Caudate nucleus (tissue), 63 donors: ENCODE measurements at places on chromosomes 12 and 14.

DNA sequence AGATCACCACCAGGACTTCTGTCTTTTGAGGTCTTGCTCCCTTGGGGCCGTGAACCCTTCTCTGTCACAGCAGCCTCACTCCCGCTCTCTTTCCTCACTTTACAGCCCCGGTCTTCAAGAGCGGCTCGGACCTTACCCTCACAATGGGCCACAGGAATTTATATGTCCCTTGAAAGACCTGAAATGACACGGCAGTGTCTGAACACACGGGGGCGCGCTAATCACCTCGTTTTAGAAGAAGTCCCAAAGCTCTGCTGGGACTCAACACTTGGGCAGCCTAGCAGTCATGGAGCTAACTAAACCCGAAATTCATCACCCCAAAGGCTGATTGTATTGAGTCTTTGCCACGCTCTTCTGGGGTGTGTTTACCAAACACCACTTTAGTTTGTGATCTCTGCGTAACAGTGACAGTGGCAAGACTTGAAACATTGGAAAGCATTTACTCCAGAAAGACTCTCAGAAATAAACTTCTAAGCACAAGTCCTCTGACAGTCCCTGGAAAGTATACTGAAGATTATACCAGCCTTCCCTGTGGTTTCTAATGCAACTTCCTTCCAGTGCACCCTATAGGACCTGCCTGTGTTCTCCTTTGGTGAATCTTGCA is 29.0 kb downstream of the SERPINA11 start:
- peak; percentile 22 for DNase-seq

- no peak for DNase-seq
Observed at GRCh38 chr12:90909069-90909770, 45.8 kb downstream of the CCER1 start.

GRCh38 chr14:65938738-65939137 is 526.2 kb downstream of the FUT8 start:
- no peak for DNase-seq

DNA sequence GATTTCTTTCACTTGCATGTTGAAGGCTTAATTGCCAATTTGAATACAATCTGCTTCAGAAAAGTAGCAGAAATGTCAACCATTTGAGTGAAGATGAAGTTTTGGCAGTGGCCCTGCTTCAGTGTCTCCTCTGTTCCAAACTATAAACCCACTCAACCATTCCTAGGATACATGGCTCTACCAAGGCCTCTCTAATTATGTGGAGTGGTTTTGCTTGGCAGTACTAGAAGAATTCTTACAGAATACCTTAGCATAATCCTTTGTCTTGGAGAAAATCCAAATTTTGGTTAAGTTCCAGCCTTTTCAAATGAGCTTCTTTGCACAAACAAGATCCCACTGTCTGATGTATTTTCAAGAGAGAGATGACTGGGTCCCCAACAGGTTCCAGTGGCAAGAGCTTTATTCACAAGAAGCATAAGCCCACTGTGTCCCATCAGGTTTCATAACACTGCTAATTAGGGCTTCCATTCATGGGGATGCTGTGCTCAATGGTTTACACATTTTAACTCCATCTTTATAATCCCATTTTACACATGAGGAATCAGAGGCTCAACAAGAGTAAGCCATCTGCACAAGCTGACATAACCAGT is 234.5 kb downstream of the IPO8 start:
- no peak for DNase-seq

DNA sequence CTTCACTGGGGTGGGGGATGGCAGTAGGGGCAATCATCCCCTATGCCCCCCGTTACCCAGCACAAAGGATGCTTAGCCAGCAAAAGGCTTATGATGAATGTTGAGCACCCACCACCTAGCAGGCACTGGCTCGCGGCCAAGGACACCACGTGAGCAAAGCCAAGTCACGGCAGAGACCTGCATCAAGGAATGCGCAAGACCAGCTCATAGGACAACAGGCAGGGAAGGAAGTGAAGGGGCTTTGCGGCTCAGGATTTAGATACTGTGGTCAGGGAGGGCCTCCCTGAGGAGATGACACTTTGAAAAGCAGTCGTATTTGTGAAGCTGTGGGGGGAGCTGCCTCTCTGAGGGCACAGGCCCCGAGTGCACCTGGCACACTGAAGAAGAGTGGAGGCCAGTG is 32.8 kb downstream of the SH2B3 start:
- DNase-seq = no peak

DNA sequence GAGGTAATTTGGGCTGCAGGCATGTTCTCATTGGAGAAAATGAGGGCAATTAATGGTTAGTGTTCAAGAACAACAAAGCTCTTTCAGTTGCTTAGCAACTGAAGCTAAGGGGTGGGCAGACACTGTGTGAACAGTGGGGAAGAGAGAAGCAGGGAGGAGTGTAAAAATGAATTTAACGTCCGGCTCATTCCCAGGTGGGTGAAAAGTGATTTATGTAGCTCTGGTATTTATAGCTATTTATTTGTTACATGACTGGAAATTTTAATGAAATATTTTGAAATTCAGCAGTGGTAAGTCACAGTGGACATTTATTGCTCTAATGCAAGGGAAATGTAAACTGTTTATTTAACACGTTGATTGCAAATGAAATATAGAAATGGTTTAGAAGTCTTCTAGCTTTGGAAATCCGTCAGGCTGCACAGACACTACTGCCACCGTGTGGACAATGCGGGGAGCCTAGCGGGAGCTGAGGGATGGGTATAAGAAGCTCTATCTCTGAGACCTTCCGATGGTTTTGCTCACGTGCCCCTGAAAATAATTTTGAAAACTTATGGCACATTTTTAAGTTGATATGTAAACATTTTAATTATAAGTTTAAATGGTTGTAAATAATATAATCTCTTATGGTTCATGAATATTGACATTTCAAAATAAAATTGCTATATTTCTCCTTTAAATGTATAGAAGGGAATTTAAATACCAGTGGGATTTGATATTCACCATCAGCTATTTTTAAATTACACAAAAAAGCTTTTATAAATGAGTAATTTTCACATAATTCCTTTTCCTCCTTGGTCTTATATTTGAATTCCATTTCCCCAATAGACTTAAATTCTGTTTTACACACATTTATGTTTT is 54.4 kb downstream of the E2F7 start:
- DNase-seq = peak; percentile 79

DNA sequence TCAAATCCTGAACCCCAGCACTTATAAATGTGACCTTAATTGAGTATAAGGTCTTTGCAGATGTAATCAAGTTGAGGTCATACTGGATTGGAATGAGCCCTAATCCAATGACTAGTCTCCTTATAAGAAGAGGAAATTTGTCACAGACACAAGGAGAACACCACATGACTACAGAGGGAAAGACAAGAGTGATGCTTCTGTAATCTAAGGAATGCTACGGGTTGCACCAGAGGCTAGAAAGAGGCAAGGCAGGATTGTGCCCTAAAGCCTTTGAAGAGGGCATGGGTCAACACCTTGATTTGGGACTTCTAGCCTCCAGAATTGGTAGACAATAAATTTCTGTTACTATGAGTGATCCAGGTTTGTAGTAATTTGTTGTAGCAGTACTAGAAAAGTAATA is 135.0 kb downstream of the FOXG1 start:
- DNase-seq = no peak

DNA sequence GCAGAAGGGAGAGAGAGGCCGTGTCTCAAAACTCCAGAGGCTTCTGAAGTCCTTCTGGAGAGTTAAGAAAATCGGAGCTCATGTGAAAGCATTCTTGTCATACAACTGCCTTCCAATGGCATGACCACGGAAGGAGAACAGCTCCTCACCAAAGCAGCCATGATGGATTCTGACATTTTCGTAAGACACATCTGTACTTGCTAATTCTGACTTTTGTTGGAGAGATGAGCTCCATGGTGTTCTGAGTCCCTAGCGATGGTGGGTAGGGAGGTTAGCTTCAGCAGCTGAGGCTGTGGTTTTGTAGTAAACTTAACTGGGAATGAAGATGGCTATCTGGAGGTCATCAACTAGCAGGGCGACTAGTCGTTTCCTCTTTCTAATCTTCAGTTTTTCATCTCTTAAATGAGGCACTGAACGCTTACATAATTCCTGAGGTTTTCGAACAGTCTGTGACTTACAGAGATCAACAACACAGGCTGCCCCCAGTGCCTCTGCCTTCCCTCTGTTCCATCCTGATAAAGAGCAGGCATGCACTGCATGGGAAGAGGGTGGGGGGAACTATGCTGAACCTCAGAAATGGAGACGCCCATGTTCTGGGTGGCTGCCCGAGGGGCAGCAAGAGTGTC is 28.6 kb upstream of the DICER1 start:
- no peak for DNase-seq

- no peak for DNase-seq
Observed at GRCh38 chr14:57168138-57168679, 100.5 kb downstream of the EXOC5 start.

DNA sequence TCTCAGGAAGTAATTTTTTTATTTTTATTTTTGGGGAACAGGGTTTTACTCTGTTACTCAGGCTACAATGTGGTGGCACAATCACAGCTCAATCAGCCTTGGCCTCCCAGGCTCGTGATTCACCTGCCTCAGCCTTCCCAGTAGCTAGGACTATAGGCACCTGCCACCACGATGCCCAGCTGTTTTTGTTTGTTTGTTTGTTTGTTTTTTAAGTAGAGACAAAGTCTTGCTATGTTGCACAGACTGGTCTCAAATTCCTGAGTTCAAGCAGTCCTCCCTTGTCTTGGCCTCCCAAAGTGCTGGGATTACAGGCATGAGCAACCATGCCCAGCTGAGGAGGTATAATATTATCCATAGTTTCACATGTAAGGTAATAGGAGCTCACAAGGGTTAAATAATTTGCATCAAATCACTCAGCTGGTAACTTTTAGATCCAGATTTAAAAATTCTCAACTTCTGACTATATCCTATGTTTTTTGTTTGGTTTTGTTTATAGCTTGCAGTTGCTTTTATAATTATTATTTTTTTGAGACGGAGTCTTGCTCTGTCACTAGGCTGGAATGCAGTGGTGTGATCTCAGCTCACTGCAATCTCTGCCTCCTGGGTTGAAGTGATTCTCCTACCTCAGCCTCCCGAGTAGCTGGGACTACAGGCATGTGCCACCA is 629.3 kb downstream of the DIO2 start:
- DNase-seq = no peak

- DNase-seq = no peak
Observed at GRCh38 chr12:131351319-131352028, 359.4 kb upstream of the SFSWAP start.

DNA sequence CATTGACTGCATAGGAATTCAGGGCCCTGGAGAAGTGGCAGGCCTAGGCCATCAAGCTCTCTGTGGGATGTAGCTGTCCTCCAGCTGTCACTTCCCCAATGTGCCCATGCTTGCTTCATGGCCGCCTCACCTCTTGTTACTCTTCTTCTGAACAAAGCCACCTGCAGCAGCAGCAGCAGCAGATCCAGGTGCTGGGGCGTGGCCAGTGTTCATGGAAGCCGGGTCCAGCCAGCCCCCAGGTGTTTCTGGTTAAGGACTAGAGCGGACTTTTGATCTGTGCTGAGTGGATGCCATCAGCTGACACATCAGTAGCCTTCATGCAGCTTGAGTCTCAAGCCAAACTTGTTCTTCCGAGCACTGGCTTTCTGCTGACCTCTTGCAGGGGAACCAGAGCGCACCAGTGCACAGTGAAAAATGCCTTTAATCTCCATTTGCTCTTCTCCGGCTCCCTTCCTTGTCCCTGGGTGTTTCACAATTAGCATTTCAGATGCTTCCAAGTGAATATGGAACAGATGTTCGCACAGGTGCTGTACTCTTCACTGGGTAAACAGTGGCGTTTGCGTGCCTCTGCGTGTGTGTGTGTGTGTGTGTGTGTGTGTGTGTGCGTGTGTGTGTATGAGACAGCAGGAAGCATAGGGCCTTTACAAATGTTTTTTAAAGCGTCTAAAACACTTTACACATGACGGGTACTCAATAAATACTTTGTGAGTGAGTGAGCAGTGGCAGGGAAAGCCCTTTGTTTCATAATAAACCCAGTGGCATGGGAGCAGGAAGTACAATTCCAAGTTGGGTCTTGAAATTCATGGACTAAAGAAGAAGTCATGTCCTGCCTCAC is 20.1 kb downstream of the TPCN1 start:
- DNase-seq = no peak

DNA sequence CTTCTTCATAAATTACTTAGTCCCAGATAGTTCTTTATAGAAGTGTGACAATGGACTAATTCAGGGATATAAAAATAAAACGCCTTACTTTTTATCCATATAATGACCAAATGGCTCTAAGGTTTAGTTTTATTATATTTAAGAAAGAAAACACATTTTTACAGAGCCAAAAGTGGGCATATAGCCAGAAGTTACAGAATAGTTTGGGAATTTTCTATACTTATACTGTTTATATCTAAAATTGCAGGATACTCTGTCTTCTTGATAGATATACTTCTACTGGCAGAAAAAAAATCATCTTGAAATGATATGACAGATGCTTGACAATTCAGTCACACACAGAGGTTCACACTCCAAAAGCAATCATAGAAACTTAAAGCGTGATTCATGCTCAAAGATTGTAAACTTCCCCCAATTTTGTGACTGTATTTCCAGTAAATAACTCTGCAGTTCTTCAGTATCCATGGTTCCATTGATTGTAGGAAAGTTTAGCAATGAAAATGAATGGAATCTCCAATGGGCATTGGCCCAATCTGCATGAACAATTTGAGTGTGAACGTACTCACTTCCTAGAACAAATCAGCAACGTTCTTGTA is 307.8 kb downstream of the NOVA1 start:
- DNase-seq = no peak

DNA sequence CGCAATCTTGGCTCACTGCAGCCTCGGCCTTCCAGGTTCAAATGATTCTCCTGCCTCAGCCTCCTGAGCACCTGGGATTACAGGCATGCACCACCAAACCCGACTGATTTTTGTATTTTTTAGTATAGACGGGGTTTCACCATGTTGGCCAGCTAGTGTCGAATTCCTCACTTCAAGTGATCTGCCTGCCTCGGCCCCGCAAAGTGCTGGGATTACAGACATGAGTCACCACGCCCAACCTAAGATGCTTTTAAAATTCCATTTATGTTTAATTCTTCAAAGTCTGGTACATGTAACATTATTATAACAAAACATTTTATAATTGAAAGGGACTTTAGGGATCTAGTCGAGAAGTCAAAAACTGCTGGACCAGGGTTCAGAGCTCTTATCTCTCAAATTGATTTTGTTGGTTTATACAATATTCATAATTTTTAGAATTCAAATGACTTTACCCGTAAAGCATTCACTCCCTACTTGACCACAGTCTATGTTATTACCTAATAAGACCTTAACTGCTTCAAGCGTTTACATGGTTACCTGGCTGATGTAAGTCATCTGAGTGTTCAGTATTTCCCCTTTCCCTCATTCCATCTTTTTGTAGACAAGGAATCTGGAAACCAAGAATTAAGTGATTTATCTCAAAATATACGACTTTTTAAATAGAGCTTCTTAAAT is 28.2 kb downstream of the RAP1B start:
- no peak for DNase-seq

GRCh38 chr12:48334808-48335207 is 15.9 kb downstream of the ZNF641 start:
- DNase-seq = no peak
